ENCODE measurements at places on chromosomes 1 and 21.

DNA sequence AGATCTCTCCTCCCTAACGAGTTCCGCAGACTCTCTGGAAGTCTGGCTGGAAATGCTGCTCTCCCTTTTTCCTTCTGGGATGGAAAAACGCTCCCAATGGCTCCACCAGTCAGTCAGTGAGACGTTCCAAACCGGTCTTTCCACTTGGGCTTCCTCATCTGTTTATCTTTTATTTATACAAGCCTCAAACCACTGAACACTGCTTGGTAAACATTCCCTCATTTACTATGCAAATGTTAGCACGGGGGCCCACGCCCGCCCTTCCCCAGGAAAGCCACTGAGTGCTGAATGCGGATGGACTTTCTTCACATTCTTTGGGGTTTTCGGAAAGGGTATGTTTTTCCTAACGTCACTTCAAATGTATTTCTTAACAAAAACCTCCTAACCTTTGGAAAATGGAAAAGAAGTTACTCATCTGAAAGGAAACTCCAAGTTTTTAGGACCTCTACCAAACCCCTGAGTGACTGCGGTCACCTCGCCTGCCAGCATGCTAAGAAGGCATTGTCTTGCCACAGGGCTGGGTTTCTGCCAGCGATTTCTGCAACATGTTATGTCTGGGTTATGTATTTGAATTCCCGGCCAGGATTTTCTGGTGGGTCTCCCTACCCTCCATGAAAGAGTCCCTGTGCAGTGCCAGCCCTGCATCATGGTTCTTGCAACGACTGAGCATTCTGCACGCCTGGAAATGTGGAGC, 14.0 kb upstream of the UMODL1 start:
- DNase-seq: no peak

DNA sequence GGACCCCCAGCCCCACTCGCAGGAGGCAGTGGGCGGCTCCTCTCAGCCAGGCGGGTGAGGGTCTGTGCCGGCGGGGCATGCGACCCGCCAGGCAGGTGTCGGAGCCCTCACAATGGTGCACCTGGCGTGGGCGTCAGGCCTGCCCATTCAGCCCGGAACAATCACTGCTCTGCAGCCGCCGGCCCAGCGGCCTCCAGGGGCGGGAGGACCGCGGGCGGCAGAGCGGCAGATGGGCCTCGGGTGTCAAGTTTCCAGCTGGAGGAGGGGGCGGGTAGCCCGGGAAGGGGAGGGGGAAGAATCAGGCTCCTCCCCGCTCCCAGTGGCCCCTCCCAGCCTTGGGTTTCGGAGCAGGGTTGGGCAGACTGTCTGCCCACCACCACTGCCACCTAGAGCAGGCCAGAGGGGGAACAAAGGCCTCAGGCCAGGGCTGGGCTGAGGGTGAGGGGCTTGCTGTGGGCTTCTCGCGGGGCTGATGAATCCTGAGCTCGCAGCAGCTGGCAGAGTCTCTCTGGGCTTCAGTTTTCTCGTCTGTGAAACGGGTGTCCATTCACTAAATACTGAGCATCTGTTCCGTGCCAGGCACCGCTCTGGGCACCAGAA, 39.5 kb upstream of the CASZ1 start:
- peak; percentile 87 for DNase-seq

DNA sequence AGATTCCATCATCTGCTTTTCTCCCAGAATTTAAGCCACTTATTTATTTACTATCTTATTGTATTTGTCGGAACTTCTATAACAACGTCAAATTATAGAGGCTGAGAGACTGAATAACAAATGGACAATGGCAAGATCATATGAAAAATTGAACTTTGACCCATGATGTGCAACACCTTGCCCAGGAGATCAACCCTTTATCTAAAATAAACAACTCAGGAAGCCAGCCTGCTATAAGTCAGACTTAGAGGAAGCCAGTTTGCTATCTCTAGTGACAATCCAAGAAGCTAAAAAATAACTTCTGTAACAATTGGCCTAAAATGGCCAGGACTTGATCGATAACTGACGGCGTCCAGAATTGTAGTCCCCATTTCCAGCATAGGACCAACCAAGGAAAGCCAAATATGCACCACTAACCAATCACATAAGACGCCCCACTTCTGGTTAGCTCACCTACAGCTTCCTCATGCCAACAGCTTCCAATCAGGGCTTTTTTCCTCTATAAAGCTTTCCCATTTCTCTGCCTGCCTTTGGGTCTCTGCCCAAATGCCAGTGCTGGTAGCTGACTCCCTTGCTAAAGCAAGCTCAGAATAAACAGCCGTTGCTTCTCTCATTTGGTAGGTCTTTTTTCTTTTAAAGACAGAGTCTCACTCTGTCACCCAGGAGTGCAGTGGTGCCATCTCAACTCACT, 28.5 kb downstream of the ANP32E start:
- DNase-seq: no peak

DNA sequence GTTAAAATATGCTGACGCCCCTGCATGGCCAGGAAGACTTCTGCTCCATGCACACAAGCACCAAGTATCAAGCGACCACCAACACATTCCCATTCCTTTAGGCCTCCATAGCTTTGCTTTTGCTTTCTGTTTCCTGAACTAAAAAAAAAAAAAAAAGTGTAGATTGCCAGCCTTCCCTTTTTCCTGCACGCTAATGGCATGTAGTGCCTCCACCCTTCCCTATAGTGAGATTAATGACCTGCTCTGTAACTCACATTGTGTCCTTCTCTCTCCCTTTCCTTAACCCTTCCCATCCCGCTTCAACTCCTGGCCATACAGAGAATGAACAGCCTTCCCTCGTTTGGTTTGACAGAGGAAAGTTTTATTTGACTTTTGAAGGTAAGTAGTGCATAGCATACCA, 57.1 kb upstream of the DYNLT5 start:
- DNase-seq: no peak

DNA sequence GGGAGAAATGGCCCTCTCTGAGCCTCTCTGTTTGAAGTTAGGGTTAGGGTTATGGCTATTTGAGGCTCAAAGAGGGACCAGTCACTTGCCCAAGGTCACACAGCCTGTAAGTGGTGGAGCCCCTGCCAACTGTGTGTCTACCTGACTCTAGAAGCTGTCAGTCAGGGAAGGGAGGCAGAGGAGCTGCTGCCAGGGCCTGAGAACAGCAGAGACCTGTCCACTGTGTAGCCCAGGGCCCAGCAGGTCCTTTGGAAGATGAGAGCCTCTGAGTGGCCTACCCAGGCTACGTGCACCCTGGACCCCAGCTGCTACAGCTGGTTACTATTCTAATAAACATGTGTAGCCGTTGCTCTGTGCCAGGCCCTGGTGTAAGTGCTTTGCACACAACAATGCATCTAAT, 15.1 kb upstream of the EDN2 start:
- no peak for DNase-seq

GRCh38 chr1:204567071-204567470, 50.9 kb downstream of the MDM4 start:
- no peak for DNase-seq

DNA sequence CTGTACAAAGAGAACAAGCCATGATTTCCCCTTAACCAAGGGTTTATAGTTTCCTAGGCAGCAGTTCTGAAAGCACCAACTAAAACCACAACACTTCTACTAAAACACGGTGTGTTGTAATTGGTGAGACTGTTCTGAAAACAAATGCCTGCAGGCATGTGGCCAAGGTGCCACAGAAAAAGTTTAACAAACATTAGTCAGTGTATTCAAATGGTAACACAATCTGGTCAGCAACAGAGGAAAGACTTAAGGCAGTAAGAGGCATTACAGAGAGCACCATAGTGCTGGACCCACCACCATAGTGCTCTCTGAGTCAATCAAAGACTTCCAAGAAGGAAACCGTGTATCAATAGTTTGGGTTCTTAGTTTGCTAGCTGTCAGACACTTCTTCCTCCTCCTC, 16.7 kb downstream of the SNIP1 start:
- DNase-seq: no peak

GRCh38 chr1:190416239-190416638, 61.4 kb downstream of the BRINP3 start:
- no peak for DNase-seq

DNA sequence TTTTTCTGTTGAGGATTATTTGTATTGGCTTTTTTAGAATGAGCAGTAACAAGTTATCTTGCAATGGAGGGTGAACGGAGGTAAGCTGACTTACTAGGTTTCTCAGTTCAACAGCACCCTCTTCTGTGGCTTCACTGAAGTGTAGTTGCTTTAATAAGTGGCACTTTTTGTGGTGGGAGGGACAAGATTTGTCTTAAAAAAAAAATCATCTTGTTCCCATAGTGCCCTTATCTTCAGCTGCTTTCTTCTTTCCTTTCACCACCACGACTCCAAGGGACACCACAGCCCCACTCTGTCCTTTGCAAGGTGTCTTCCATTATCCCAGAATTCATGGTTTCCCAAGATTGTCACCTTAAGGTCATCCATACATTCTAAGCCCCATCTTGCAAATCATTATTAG, 92.9 kb downstream of the PIGK start:
- DNase-seq: peak; percentile 66

DNA sequence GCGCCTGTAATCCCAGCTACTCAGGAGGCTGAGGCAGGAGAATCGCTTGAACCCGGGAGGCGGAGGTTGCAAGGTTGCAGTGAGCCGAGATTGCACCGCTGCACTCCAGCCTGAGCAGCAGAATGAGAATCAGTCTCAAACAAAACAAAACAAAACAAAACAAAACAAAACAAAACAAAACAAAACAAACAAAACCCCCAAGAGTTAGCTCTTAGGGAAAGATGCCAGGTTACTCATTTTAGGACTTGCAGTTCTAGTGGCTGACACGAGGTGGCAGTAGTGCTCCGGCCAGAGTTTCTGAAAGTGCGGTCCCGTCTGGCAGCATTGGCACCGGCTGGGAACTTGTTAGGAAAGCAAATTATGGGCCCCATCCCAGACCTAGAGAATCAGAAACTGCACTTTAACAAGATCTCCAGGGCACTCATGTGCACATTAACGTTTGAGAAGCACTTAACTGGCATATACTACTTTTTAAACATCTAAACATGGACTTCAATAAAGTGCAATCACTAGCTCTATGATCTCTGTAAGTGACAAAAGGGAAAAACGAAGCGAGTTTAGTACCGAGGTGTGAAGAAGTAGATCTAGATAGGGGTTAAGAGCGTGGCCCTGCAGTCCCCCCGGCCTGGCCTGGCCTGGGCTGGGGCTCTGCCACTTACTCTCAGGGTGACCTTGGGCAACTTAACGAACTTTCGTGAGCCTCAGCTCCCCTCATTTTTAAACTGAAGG, 41.9 kb upstream of the TNFRSF1B start:
- DNase-seq: peak; percentile 73

- no peak for DNase-seq
These were observed 7.5 kb upstream of the PUM1 start for GRCh38 chr1:31073044-31073443.

- DNase-seq: no peak
These were observed 54.6 kb downstream of the FH start for GRCh38 chr1:241464985-241465384.

DNA sequence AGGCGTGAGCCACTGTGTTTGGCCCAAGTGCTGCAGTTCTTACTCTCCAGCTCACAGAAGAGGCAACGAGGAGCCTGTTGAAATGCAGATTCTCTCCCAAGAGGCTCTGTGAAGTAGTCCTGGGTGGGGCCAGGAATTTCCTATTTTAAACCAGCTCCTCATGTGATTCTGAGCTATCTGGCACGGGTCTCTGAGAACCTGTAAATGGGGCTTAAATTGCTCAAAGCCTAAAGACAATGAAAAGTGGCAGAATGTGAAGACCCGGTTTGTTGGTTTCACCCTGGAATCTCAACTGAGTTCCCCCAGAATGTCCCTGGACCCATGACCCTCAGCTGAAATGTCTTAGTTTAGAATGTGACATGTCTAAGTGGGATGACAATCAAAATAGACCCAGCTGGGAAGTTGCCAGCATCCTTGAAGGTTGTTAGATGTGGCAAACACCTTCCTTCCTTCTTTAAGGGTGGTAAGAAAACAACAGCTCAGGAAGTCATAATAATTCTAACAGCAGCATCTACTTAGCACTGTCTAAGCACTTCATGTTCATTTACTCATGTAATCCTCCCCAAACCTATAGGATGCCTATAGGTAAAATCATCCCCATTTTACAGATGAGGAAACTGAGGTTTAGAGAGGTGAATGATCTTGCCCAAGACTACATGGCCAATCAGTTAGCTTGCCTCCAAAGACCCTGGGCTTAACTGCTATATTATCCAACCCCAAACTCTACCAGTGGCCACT, 20.9 kb upstream of the ATP5PO start:
- DNase-seq: no peak

GRCh38 chr1:4267381-4268261, 367.5 kb upstream of the C1orf174 start:
- DNase-seq: peak; percentile 30

DNA sequence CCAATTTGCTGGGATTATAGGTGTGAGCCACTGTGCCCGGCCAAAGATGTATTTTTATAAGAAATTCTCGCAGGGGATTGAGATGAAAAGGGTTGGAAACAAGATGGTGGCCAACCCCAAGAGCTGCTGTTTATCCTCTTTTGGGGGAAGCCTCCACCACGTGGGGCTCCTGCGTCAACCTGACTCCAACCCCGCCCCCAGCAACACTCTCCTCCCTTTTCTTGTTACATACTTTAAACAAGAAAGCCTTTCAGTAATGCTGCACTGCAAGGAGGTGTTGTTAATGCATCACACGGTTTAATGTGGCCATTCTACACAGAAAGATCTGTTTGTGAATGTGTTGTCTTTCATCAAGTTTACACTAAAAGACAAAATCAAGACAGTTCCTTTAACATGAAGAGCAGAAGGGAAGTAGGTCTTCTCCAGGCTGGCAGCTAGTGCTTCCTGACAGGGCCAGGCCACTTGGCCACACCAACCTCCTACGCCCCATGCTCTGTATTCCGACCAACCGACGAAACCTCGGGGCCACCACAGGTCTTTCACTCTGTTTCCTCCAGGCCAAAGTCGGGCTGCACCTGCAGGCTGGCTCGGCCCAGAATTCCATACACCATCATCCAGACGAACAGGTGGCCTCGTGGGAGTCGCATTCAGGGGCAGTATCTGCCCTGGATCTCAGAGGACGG, 25.9 kb downstream of the C2CD2 start:
- no peak for DNase-seq

GRCh38 chr1:228902781-228903433, 167.6 kb downstream of the RHOU start:
- no peak for DNase-seq

DNA sequence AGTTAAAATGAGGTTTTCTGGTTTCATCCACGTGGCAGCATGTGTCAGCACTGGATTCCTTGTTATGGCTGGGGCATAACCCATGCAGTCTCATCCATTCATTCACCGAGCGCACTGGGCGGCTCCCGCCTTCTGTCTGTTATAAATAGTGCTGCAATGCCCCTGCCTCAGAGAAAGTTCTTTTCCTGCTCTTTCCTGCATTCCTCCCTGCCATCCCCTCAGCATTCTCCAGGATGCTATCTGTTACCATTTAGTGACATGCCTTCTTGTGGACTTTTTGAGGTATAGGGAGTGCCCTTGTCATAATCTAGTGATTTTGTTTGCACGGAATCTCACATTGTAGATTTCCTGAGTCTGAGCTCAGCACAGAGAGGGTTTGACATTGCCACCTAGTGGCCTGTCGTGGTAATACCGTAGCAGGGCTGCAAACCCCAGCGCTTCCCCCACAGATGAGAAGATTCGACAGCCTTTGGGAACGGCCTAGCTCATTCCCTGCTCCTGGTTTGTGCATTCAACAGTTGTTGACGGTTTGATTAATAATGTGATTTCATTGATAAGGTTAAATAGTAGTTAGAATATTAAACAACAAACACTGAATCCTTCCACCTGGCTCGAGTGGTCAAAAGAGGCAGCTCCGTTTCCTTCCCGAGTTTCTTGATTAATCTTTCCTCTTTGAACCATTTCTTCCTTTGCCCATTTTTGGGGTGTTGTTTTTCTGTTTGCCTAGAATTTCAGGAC, 46.3 kb downstream of the UMODL1 start:
- DNase-seq: peak; percentile 63

GRCh38 chr21:33947451-33948095, 32.0 kb upstream of the ATP5PO start:
- peak; percentile 51 for DNase-seq

Data from renal pelvis (tissue), 12 donors.